ENCODE measurements at places on chromosomes 3 and 15.

- no peak for DNase-seq
These were observed 163.6 kb downstream of the TUSC7 start for GRCh38 chr3:116873142-116873541.

- DNase-seq, result no peak
These were observed 14.4 kb downstream of the GK5 start for GRCh38 chr3:142211034-142211433.

- no peak for DNase-seq
These were observed 569.2 kb upstream of the RGMA start for GRCh38 chr15:93658026-93658816.

- DNase-seq, result peak; percentile 68
These were observed 7.1 kb downstream of the SCAMP2 start for GRCh38 chr15:74866090-74866489.

DNA sequence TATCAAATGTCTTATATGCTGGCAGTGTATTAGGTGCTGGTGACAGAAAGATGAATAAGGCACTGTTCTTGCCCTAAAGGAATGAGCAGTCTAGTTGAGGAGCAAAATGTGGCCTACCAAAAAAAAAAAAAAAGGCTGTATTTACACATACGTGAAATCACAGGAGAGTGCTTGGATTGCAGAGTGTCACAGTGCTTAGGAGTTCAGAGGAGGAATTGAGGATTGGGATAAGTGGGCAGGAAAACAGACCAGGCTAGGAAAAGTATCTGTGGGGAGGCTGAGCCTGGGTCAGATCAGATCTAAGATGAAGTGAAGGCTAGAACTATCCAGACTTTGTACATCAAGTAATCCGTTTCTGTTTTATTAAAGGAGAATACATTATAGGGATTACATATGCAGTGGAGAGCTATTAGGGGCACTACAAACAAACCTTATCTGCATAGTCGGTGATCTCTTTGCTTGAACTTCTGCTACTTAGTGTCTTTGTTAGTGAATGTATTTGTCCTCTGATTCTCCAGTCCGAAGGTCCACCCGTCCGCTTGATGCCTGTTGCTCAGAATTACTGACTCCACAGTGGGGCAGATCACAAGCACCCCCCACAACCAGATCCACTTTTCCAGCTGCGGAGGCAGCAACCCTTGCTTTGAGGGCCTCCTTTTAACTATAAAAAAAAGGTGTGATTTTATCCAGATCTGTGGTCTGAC is 80.0 kb downstream of the FNDC3B start:
- DNase-seq, result no peak

DNA sequence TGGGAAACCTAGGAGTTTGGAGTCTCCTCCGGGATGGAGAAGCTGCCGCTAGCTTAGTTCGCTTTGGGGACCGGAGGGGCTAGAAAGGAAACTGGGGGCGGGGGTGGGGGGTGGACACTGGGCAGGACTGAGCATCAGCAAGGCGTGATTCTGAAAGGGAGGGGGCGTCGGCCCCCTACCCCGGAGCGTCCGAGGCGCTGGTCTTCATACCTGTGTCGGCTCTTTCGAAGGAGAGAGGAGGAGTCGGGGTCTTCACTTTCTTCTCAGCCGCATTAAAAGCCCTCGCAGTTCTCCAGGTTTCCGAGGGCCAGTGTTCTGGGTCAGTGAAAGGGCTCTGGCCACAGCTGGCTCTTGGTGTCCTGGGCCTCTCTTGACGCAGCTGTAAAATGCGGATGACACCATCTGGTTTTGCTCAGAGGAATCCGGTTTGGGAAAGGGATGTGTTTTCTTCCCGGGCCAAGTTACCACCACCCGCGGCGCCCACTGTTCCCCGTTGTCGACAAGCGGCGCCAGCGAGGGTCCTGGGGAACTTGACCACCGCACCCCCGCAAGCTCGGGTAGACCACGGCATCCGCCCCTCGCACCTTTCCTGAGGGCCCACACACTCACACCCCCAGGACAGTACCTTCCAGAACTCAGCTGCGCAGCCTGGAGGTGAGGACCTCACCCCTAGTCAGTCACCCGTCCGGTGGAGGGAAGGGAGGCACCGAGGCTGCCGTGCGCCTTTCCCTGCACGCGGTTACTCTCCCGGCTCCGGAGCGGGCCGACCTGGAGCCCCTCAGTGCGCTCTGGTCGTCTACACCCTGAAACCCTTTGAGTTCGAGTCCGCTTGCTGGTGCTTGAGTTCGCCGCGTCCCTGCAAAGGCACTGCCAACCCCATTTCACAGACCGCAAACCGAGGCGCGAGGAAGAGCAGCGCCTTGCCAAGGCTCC is 660 bp downstream of the CCK start:
- no peak for DNase-seq

GRCh38 chr3:81580355-81580754 is 181.1 kb downstream of the GBE1 start:
- no peak for DNase-seq

GRCh38 chr3:197432384-197433127 is 123.2 kb downstream of the BDH1 start:
- DNase-seq, result no peak

GRCh38 chr3:55564726-55565125 is 77.6 kb upstream of the WNT5A start:
- no peak for DNase-seq

DNA sequence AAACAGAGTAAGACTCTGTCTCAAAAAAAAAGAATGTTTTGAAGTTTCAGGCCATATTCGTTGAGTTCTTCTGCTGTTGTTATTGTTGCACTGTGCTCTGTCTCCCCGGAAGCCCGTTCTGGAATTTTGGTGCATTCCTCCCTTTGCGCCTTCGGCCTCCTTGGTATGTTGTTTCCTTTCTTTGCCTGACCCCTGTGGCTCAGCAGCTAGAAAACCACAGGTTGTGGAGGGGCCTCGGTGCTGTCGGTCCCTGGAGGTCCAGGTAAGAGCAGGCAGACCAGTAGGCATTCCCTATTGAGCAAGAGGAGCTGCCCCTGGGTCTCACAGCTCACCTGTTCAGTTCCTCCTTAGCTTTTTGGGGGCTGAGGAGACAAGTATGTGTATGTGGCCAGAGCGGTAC is 51.0 kb upstream of the DLG1 start:
- no peak for DNase-seq

DNA sequence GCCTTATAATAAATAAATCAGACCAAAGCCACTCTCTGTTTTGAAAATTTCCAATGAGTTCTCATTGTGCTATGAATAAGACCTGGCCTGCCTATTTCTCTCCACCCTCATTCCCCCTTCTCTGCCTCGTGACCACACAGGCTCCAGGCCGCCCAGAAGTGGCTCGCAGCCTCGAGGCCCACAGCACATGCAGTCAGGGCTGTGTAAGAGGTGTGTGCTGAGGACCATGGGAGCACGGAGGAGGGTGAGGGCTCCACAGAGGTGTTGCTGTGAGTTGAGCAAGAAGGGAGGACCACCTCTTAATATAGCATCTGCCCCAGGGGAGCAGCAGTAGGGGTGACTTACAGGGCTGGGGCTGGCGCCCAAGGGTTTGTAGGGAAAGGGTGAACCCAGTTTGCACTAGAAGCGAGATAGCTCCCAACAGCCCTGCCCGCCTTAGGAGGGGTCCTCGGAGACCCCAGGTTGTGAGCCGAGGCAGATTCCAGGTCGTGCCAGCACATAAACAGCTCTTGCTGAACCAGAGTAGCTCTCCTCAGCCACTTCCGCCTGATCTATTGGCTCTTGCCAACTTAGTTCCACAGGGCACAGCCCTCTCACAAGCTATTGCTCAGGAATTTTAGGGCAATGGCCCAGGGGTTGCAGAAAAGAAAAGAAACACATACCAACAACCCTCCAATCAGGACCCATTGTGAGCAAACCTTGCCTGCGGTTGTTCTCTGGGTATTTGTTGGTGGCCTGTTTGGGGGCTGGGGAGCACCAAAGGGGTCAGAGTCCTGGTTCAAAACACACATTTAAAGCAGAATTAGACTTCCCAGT is 117.7 kb downstream of the MYLK start:
- DNase-seq, result no peak

DNA sequence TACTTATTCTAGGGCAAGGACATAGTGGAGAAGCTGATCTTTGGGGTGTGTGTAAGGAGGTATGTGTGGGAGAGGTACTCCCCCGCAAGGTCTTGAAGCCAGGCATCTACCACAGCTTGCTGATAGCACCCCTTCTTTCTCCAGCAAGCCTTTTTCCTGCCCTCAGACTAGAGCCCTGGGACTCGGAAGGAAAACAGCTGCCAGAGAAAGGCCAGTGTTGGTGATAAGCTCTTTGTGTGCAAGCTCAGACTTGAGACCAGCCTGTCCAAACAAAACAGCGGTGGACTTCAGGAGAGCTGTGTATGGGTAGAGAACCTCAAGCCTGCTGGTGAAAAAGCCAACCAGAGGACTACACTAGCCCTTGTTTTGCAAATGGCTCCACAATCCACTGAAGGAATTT is 1028.6 kb downstream of the MCTP2 start:
- DNase-seq, result no peak

DNA sequence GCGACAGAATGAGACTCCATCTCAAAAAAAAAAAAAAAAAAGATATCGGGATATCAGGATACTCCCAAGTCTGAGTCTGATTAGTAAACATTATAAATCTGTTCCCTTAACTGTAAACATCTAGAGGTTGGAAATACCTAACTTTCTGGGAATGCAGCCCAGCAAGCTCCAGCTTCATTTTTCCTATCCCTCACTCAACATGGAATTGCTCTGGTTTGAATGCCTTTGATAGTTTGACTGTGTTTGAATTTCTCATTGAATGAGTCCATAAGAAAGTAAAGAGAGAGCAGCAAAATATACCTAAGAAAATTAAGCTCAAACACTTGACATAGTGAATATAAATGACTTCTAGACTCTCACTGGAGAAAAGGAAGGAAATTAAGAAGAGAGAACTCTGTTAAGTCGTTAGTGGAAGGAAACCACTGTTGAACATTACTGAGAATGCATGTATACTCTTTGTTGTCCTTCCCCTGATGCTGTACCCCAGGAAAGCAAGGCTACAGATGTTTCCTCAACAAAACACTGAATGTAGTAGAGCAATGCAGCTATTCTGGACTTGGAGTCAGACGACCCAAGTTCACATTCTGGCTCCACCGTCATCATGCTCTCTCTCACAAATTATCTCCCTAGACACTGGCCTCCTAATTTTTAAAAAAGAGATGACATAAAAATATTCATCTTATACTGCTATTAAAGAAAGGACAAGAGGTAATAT is 62.4 kb downstream of the CD200 start:
- DNase-seq, result peak; percentile 77

GRCh38 chr3:30764891-30765290 is 129.6 kb downstream of the GADL1 start:
- DNase-seq, result no peak

- peak; percentile 75 for DNase-seq
These were observed 9.6 kb downstream of the OSBPL11 start for GRCh38 chr3:125585595-125586223.

DNA sequence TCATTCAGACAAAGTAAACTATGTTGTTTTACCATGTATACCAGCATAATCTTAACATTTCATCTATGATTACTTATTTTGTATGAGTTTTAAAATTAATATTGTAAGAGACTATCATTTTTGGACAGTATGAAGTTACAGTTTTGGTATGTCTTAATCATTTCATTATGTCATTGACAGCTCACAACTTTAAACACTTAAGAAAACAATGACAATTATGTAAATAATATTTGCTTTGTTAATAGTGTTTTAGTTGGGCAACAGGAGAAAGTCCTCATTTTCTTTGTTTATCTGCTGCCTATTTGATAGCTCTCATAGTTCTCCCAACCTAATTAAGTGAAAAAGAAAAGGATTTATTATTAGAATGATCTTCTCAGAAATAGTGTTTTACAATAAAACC is 80.2 kb downstream of the MEF2A start:
- DNase-seq, result peak; percentile 4

- DNase-seq, result no peak
These were observed 168.3 kb downstream of the SLCO3A1 start for GRCh38 chr15:92021792-92022191.

DNA sequence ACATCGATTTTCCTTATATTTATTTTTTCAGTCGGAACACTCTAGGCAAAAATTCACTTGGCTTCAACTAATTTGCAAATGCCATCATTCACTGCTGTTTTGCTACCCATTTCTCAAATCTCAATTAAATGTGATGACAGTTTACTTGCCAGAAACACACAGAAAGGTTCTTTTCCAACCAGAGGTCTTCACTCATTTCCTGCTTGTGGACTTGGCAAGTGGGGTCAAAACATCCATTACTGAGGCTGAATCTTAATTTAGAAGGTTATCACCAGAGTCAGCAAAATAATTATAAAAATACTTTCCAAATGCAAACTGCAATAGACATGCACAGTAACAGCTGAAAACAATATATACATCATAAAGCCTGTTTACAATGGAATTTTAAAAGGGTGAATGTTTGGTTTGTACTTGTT is 625.4 kb upstream of the TBL1XR1 start:
- no peak for DNase-seq

- no peak for DNase-seq
These were observed 10.4 kb downstream of the SOX2 start for GRCh38 chr3:181722156-181722555.

DNA sequence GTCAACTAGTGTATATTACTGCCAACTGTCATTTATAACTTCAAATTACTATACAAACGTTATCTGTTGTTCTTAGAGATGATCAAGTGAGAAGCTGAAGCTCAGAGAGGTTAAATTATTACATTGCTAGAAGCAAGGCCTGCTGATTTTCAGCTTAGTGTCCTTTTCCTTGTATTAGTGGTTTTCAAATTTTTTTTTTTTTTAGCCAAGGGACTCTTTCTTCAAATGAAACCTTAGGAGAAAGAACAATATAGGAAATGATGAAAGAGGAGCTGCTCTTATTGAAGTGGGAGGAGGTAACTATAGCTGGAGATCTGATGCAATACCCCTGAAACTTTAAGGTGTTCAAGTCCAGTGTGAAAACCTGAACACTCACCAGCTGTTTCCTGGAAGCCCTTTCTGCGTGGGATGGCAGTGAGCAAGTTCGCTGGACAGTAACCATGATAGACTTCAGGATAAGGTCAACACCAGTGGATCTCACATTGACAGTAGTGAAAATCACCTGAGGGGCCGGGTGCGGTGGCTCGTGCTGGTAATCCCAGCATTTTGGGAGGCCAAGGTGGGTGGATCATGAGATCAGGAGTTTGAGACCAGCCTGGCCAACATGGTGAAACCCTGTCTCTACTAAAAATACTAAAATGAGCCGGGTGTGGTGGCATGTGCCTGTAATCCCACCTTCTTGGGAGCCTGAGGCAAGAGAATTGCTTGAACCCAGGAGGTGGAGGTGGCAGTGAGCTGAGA is 376.2 kb downstream of the EDEM1 start:
- DNase-seq, result no peak
